ENCODE measurements at places on chromosomes 7 and 10.

DNA sequence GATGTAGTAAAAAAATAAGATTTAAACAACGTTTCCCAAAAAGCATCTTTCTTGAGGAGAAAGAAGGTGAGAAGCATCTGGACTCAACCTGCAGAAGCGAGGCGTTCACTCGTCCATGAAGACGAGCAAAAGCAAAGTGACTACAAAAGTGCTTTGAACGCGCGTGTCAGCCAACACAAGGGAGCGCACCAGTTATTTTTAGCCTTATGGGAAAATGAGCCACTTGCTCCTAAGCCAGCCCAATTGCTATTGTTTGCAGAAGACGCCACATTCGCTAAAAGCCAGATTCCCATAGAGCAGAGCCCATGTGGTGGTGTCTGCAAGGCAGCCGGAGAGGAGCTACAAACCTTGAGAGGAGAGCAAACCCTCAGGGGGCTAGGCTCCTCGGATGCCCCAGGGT, 122.5 kb downstream of the FAM53B start:
- DNase-seq, result no peak

DNA sequence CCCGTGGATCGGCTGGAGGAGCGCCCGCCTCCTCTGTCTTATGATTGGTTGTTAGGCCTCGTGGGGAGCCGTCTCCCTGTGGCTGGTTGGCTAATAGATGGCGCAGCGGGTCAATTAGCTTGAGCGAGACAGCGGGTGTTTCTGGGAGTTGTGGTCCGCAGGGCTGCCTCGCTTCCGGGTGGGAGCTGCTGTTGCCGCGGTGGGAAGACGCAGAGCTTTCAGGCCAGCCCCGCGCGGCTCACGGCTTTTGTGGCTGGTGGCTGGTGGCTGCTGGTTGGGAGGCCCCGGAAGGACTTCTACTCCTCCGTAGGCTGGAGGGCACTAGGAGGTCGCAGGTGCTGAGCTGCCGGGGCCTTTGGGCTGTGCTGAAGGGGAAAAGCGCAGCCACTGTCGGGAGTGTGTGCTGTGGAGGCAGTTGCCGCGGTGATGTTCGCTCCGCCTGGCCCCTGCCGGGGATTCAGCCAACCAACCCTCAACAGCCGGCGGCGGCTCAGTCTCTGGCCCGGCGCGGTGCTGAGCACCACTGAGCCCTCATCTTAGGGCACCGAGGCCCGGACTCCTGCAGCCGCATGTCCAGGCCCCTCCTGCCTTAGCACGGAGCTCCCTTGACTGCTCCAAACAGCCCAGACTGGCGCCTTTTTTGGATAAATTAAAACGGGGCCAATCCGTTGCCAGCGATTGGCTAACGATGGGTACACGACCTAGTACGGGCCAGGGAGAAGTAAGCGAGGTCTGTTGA, 652 bp upstream of the C10orf143 start:
- peak; percentile 98 for DNase-seq

- DNase-seq, result no peak
Measured at GRCh38 chr7:105990141-105990540, 27.1 kb downstream of the CDHR3 start.

DNA sequence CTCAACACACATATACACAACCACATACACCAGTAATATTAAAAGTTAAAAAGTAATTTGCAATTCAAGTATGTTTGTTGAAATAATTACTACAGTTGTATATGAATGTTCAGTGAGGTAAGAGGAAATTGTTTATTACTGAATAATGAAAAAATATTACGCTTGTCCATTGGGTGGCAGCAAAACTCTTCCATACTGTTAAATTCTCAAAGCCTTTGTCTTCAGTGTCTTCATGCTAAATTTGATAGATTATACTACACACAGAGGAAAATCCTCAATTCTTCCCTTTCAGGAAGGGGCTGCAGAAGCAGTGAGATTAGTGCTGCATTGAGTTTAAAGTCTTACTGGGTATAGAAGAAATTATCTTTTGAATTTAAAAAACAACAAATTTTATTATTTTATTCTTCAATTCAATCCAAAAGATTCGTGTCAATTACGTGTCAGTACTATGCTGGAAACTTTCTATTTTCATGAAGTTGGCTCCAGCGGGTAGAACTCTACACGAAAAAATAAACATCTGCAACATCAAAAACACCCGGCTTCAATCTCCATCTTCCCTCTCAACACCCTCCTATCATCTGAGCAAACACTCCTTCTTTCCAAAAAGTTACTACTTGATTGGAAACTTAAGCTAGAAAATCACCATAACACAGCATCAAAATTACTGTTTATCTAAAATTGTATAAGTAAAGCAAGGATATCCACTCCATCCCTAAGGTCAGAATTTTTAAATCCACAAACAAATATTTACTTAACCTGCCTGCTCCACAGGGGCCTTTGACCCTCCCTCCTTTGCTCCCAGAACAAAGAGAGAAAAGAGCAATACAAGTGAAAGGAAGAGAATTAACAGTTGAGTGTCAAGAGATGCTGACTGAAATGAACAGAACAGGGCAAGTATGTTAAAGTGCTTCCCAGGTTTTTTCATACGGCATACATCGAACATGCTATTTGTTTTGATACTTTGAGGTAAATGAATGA, 37.0 kb upstream of the TES start:
- peak; percentile 50 for DNase-seq

DNA sequence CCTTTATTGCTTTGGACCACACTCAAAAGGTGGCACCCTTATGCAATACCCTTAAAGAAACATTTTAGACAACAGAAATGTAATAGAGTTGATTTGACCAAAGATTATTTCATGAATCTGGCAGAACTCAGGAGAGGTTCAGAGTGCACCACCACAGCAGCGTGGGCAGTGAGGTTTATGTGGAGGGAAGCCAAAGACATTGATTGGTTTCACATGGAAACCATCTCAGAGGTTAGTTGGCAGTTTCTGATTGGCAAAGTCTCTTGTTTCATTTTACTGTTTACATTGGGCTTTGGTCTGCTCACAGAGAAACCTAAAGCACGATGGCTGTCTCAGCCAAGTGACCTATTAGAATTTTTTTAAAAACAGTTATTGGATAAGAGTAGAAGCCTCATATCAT, 101.3 kb downstream of the SDHAF3 start:
- DNase-seq, result no peak

GRCh38 chr10:108894402-108895301, 1028.7 kb downstream of the XPNPEP1 start:
- DNase-seq, result no peak

- DNase-seq, result no peak
Measured at GRCh38 chr10:52474265-52474664, 160.2 kb downstream of the DKK1 start.

DNA sequence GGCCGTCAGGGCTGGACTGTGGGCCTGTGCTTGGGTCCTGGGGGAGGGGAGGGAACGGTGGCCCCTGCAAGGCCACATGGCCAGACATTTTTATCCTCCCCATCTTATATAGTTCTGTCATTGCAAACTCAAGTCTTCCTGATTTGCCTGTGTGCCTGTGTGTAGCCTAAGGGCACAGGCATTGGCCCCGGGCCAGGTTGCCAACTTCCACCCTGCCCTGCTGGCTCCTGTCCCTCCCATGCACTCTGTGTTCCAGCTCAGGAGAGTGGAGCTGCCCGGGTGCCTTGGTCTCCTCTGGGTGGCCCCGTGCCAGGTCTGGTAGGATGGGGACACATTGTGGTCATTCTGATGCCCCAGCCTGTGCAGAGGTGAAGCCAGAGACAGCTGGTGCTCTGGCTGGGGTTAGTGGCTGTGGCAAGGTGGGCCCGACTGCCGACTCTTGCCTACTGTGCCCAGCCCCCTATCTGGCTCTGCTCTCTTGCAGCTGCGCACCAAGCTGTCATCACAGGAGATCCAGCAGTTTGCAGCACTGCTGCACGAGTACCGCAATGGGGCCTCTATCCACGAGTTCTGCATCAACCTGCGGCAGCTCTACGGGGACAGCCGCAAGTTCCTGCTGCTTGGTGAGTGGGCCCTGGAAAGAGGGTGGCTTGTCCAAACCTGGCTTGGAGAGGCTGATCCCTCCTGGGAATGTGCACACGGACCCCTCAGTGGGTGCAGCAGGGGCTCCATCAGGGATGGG, 14.8 kb downstream of the NACAD start:
- DNase-seq, result no peak

DNA sequence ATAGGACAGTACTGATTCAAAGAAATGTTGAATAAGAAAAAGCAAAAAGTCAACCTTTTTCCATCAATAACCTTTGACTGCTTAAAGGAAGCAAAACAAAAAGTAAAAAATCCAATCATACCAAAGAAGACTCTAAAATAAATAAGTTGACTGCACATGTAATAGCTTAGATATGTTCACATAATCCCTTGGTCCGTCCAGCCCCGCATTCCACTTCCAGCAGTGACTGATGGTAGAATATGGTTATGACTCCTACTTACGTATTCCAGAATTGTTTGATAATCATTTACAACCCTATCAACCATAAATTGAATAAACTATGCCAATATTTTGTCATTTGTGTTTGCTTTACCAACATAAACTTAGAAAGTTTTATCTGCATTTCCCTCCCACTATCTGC, 77.9 kb downstream of the CTNNA3 start:
- peak; percentile 72 for DNase-seq

DNA sequence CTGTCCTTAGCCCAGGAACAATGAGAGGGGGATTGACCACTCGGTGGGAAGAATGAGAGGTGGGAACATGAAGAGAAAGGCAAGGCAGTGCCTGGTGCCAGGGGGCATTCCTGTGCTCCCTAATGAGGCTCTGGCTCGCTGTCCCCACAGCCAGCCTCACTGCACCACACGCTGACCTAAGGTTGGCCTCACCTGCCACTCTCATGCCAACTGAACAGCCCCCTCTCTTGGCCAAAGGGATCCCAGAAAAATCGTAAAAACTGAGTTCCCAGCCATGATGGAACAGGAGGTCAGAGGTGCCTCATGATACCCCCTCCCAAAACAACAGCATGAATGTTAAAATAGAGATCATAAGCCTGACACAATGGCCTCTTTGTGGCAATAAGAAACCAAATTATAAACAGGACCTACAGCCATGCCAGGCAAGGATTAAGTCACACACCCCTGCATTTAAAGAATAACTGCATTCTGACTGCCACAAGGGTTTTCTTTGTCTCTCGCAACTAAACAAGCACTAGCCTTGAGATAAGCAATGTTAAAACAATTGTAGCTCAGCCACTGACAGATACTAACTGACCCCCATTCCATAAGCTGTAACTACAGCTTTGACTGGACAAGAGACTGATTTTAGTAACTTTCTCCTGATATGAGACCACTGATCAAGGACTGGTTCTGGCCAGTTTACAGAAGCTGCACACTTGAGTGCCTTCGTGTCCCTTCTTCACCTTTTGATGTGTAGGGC, 149.2 kb downstream of the SH2D4B start:
- DNase-seq, result no peak

DNA sequence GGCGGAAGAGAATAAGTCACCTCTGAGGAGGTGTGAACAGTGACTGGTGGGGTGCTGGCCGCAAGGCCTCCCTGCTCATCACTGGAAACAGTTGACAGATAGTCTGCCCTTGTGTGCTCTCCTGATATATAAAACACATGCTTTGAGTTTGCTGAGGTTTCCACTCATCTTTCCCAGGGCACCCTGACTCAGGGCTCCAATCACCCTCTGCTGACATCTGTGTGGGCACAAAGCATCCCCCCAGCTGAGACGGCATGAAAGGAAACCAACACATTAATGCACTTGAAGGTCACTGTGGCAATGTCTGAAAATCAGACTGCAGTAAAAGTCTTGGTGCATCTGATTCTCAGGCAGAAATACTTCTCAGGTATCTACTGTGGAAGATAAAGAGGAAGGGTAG, 49.8 kb downstream of the EPDR1 start:
- no peak for DNase-seq

DNA sequence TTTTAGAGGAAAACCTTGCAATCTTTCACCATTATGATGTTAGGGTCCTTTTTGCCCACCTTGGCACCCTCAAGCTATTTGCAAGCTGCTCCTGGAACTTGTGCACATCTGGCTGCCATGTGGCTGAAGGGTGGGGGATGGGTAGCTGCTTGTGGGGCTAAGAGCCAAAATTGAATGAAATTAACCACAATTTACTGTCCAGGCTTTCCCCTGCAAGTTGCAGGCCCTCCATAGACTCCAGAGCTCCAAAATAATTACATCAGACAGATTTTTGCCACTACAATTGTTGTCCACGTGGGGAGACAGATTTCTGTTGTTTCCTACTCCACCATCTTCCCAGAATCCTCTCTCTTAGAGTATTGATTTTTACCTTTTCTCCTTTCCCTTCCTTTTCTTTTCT, 19.1 kb downstream of the PI4K2A start:
- peak; percentile 86 for DNase-seq

DNA sequence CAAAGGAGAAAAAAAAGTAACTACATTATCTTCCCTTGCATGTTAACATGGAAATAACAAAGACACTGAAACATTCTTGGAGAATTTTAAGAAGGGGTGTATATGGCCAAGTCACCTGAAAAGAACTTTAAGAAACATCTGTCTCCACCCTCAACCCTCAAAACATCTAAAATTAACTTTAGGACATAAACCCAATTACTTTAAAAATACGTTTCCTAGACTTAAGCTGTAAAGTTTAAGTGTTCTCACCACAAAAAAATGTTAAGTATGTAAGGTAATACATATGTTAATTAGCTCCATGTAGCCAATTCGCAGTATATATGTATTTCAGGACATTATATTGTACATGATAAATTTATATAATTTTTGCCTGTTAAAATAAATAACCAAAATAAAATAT, 71.1 kb upstream of the GLCCI1 start:
- peak; percentile 10 for DNase-seq

DNA sequence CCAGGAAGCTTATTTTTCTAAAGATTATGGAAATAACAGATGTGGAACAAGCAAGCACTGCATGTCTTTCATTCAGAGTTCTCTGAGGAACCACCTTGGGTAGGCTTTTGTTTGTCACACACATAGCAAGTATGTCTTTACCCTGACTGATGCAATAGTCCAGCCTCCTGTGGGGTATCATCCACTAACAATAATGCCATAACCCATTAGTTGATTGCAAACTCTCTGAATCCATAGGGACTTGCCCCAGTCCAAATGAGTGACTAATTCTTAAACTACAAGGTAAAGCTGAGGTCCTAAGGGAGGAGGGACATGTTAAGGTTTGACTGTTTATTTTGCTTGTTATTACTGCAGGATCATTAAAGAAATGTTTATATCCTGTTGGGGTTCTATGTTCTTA, 151.4 kb upstream of the PRPS1L1 start:
- DNase-seq, result no peak

GRCh38 chr10:112811741-112812551, 138.1 kb upstream of the TCF7L2 start:
- DNase-seq, result peak; percentile 94

DNA sequence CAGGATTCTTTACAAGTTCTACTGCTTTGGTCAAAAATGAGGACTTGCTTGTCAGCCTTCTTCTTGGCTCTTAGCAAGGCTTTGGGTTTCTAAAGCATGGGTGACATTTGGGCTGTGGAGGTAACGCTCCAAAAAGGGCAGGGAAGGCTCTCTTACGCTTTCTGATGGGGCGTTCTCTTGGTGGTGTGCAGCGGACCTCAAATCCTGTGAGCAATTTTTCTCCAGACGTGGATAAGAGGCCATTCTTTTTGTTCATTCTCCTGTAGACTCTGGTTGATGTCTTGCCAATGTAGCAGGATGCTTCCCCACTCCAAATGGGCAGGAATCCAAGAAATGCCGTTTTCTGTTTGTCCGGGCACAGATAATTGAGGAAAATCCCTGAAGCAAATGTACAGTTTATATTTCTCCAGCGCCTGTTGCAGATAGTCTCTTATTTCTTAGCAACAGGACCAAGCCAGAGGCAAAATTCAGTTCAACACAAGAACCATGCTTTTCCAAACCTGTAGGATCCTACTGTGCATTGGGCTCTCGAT, 138.4 kb upstream of the NFE2L3 start:
- DNase-seq, result no peak

Data from fibroblast of skin of abdomen (primary cell).